ENCODE measurements at places on chromosomes 16 and 17.

GRCh38 chr17:29066606-29067005 lies 23.7 kb downstream of the PIPOX start:
- H3K27ac ChIP-seq: no peak overlapping the region
- no peak overlapping the region for H3K4me3 ChIP-seq
- no peaks in the 10 kb centered on the region for H3K4me1 ChIP-seq

GRCh38 chr16:55035029-55035428 lies 104.4 kb downstream of the IRX5 start:
- no peak overlapping the region for H3K27ac ChIP-seq
- no peaks in the 10 kb centered on the region for H3K27me3 ChIP-seq
- no peaks in the 10 kb centered on the region for H3K36me3 ChIP-seq
- H3K4me3 ChIP-seq: no peak overlapping the region

DNA sequence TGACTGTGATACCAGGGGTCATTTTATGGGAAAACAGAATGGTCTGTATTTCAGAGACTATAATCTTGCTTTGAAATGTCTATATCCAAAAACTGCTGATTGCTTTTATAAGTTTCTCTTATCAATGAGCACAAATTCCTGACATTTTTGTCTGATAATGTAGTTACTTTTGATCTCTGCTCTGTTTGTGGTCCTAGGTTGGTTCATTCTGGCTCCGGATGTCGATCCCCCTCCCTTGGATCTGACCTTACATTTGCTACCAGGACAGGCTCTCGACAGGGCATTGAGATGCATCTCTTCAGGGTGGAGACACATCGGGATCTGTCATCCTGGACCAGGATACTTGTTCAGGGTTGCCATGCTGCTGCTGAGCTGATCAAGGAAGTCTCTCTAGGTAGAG lies 27.3 kb upstream of the VPS4A start:
- H3K27ac ChIP-seq: no peak overlapping the region
- no peaks in the 10 kb centered on the region for H3K36me3 ChIP-seq
- no peaks in the 10 kb centered on the region for H3K4me1 ChIP-seq
- no peaks in the 10 kb centered on the region for H3K27me3 ChIP-seq

GRCh38 chr17:82330322-82331239 lies 3.0 kb downstream of the SECTM1 start:
- H3K27ac ChIP-seq: no peak overlapping the region
- no peak for DNase-seq
- H3K36me3 ChIP-seq: no peaks in the 10 kb centered on the region
- peaks cover 33% of the 10 kb centered on the region for H3K4me1 ChIP-seq
- no peak overlapping the region for H3K4me3 ChIP-seq
- peaks cover 16% of the 10 kb centered on the region for H3K27me3 ChIP-seq

DNA sequence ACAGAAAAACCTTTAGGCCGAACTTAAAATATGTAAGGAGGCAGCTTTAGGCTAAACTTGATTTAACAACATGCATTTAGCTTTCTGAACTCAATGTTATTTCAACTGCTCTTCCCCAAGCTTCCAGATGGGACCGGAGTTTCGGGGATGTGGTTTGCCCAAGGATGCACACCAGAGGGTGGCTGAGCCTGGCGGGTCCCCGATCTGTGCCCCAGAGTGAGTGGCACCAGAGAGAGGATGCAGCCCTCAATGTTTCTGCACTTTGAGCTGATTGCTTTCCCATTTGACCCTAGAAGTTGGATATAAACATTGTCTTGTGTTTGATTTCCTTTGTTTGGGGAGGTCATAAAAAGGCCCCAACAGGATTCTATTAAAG lies 348.0 kb upstream of the TNRC6C start:
- no peak for DNase-seq
- H3K4me3 ChIP-seq: no peak overlapping the region
- H3K36me3 ChIP-seq: no peaks in the 10 kb centered on the region
- H3K27me3 ChIP-seq: no peaks in the 10 kb centered on the region

DNA sequence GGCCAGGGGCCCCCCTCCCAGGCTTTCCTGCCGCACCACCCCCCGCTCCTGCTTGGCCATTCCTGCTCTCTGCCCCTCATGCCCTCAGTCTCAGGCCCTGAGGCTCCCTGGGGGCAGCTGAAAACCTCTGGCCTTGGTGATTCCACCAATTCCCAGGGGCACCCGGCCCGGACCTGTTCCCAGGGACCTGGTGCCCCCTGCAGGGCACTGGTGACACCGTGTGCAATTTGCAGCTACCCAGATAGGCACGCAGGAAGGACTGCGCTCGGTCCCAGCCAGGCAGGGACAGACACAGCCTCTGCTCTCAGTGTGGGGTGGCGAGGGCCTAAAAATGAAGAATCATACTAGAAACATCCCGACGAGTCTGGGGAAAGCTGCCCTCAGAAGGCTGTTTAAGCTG lies 13.4 kb downstream of the WFDC1 start:
- DNase-seq: peak; percentile 51
- H3K36me3 ChIP-seq: no peaks in the 10 kb centered on the region
- no peak overlapping the region for H3K4me3 ChIP-seq

- DNase-seq: no peak
- no peaks in the 10 kb centered on the region for H3K36me3 ChIP-seq
- no peak overlapping the region for H3K4me3 ChIP-seq
- H3K27ac ChIP-seq: no peak overlapping the region
Observed at GRCh38 chr17:56756536-56756935, 77.2 kb downstream of the C17orf67 start.

GRCh38 chr17:4967539-4968485 lies at the start of gene SPAG7:
Gene SPAG7, minus strand, starts transcription at chr17:4967817. Its CDS starts 13 bp downstream, at chr17:4967804.
- H3K4me1 ChIP-seq: no peaks in the 10 kb centered on the region
- no peaks in the 10 kb centered on the region for H3K27me3 ChIP-seq
- peak within 1 kb of the TSS; percentile 95 for H3K27ac ChIP-seq
- DNase-seq: peak; percentile 94
- peak within 1 kb of the TSS; percentile 74 for H3K4me3 ChIP-seq

- no peaks in the 10 kb centered on the region for H3K27me3 ChIP-seq
- no peak for DNase-seq
- no peaks in the 10 kb centered on the region for H3K36me3 ChIP-seq
- no peak overlapping the region for H3K4me3 ChIP-seq
- H3K4me1 ChIP-seq: no peaks in the 10 kb centered on the region
Observed at GRCh38 chr17:68048996-68049395, 13.5 kb downstream of the KPNA2 start.

DNA sequence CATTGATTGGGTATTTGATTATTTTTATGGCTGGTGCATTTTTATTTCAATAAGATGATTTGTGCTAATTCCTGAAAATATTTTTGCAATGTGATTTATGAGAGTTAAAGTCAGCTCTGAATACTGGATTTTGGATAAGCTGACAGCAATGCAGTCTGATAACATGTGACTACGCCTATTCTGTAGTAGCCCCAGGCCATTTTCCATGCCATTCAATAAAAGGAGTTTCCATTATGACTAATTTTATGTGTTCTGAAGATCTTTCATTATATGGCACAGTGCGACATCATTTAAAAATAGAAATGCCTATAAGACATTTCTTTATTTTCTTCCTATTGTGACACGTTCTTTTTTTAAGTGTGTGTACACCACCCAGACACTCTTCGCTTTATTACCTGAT lies 46.3 kb downstream of the KCNJ2 start:
- no peak for DNase-seq
- no peak overlapping the region for H3K4me3 ChIP-seq
- H3K36me3 ChIP-seq: no peaks in the 10 kb centered on the region
- no peak overlapping the region for H3K27ac ChIP-seq

DNA sequence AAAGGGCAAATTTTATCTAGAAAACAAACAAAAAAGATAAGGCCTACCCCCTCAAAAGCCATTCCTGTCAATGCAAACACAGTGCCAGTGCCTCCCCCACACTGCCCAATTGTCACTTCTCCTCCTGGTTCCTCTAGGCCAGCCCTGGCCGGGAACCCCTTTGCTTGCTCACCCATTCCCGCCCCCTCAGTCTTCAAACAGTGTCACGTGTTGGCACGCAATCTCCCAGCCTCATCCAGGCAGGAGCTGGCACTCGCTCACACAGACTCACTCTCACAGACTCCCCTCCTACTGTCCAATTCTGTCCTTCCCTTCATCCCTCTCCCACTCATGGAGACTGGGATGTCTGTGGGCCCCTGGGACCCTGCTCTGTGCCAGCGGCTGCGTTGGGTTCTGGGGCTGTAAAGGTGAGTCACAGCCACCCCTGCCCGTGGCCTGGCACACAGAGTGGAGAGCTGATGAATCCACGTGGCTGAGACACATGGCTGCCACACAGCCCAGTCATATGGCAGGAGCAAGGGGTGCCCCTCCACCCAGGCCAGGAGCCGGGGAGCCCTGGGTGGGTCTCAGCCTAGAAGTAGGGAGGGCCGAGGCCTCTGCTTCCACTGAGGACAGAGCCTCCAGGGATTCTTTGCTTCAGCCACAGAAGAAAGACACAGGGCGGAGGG lies 54.8 kb downstream of the VAC14 start:
- peak; percentile 69 for DNase-seq
- H3K4me1 ChIP-seq: peaks cover 31% of the 10 kb centered on the region
- no peaks in the 10 kb centered on the region for H3K27me3 ChIP-seq
- no peaks in the 10 kb centered on the region for H3K36me3 ChIP-seq
- H3K4me3 ChIP-seq: no peak overlapping the region

- H3K4me3 ChIP-seq: no peak overlapping the region
- no peak for DNase-seq
- no peaks in the 10 kb centered on the region for H3K36me3 ChIP-seq
- no peak overlapping the region for H3K27ac ChIP-seq
- no peaks in the 10 kb centered on the region for H3K27me3 ChIP-seq
- H3K4me1 ChIP-seq: no peaks in the 10 kb centered on the region
Observed at GRCh38 chr17:68231541-68231940, 16.3 kb upstream of the AMZ2 start.

GRCh38 chr17:66580184-66580955 lies 254.5 kb upstream of the CACNG5 start:
- no peaks in the 10 kb centered on the region for H3K27me3 ChIP-seq
- H3K36me3 ChIP-seq: no peaks in the 10 kb centered on the region
- DNase-seq: peak; percentile 29
- H3K4me1 ChIP-seq: no peaks in the 10 kb centered on the region
- no peak overlapping the region for H3K4me3 ChIP-seq

DNA sequence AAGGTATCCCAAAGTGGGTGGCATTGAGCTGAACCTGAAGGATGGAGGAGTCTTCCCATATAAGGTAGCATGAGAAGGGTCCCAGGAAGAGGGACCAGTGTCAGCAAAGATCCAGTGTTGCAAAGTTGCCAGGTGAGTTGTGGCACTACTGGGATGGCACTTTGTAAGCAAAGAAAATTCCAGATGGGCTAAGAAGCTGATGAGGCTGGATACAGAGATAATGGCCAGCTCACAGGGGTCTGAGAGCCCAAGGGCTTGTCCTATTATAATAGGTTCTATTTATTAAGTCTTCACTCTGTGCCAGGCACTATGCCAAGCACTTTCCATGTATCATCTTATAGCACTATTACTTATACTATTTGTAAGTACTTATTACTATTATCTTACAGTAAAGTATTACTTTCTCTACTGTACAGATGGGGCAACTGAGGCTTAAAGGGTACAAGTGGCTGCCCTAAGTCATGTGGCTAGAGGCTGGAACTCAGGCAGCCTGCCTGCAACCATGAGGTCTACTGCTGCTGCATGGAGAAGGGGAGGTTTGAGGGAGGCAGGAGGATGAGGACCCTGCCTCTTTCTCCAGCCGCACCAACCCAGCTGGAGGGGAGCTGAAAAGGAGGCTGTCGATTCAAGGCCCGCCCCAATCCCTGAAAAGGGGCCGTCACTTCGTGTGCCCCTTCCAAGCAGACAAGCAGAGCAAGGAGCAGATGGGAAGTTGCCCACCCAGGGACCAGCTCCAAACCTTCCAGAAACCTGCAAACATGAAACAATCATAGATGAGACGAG lies 86.5 kb downstream of the C16orf78 start:
- no peaks in the 10 kb centered on the region for H3K4me1 ChIP-seq
- no peak overlapping the region for H3K27ac ChIP-seq
- H3K4me3 ChIP-seq: no peak overlapping the region
- H3K36me3 ChIP-seq: no peaks in the 10 kb centered on the region
- no peaks in the 10 kb centered on the region for H3K27me3 ChIP-seq

- H3K4me3 ChIP-seq: no peak overlapping the region
- H3K36me3 ChIP-seq: no peaks in the 10 kb centered on the region
- DNase-seq: no peak
Observed at GRCh38 chr17:39928858-39929645, 1.5 kb downstream of the LRRC3C start.

DNA sequence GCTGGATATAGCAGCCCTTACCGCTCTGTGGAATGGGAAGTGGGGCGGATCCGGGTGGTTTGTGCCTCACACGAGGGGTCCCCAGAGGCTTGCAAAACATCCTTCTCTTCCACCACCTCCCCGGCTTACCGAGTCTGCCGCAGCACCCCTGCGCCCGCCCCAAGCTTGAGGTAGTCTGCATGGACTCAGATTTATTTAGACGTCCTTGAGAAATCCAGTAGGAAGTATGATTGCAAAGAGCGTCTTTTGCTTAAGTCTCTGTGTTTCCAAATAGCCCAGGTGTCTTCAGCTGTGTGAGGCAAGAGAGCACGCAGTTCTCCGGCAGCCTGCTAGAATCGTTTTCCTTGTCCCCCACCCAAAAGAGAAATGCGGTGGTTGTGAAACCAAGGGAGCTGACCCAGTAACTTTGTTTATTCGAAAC lies 2.4 kb downstream of the KIAA0513 start:
- H3K4me3 ChIP-seq: peak overlapping the region; percentile 73
- H3K27me3 ChIP-seq: no peaks in the 10 kb centered on the region
- DNase-seq: no peak
- H3K36me3 ChIP-seq: no peaks in the 10 kb centered on the region

DNA sequence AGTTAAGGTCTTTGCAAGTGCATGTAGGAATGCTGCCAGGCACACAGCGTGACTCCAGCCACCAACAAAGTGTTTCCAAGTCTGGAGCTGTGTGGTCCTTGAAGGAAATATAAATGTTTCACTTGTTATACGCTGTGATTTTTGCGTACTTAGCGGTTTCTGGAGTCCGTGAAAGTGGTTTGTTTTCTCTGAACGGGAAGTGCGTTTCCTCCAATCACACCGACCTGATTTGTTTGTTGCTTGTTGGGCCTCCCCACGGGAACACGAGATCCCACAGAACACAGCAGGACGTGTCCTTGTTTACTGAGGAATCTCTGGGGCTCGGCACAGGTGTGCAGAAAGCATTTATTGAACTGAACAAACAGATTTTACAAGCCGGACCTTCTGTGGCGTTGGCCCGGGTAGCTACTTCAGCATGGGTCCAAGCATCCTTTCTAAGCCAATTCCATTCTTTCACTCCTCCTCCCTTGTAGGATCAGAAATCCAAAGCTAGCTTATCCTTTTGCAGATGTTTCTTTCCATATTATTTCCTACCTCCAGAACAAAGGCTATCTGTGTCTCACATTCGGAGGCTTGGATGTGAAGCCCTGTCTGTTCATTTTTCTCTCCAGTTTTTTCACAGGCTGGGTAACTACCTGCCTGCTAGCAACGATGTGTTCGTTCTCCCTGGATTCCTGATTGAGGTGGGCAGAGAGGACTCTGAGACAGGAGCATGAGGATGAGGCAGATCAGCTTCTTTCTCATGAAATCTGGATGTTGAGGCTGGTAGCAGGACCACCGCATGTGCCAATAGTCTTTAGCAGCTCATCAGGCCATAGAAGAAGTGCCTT lies 44.6 kb downstream of the ABAT start:
- H3K4me3 ChIP-seq: no peak overlapping the region
- no peaks in the 10 kb centered on the region for H3K27me3 ChIP-seq
- no peaks in the 10 kb centered on the region for H3K36me3 ChIP-seq
- DNase-seq: no peak
- no peaks in the 10 kb centered on the region for H3K4me1 ChIP-seq

GRCh38 chr16:82328881-82329469 lies 159.0 kb upstream of the MPHOSPH6 start:
- DNase-seq: no peak
- no peaks in the 10 kb centered on the region for H3K4me1 ChIP-seq
- no peaks in the 10 kb centered on the region for H3K36me3 ChIP-seq
- H3K4me3 ChIP-seq: no peak overlapping the region
- H3K27ac ChIP-seq: no peak overlapping the region

GRCh38 chr17:73719588-73720071 lies 75.4 kb upstream of the SDK2 start:
- no peaks in the 10 kb centered on the region for H3K4me1 ChIP-seq
- peak; percentile 25 for DNase-seq
- H3K27me3 ChIP-seq: no peaks in the 10 kb centered on the region
- no peak overlapping the region for H3K4me3 ChIP-seq
